ENCODE measurements at places on chromosomes 5 and 9. TPM values are rescaled to one million over a fixed set of nuclear protein-coding genes. Genes with fewer than 3 reads are reported as not detected.

Gene IRX1
- not detected for total RNA-seq

Gene EFNA5
- total RNA-seq = not detected

Gene SLC1A1
- not detected for total RNA-seq

Gene FBP2
- not detected for total RNA-seq

Gene CD180
- 0.17 TPM for total RNA-seq

Gene KIF12
- not detected for total RNA-seq

Gene FGFR4
- total RNA-seq = 0.64 TPM

Gene G3BP1
- 212 TPM for total RNA-seq

Gene IFNA13
- not detected for total RNA-seq

Gene SPATA31E1
- total RNA-seq = not detected

Gene SLCO6A1
- total RNA-seq = not detected

Gene SV2C
- 0.10 TPM for total RNA-seq

Gene TEX48
- total RNA-seq = 0.83 TPM

Gene ZMAT2
- total RNA-seq = 52.4 TPM

Gene CTXN3
- total RNA-seq = not detected

Gene RETREG1
- 50.5 TPM for total RNA-seq

Gene S1PR3
- 0.12 TPM for total RNA-seq

Gene LURAP1L
- not detected for total RNA-seq

Gene GRXCR2
- total RNA-seq = not detected

Gene GDNF
- not detected for total RNA-seq

Gene LCN9
- not detected for total RNA-seq

Gene NPDC1
- 35.5 TPM for total RNA-seq

All from activated CD4-positive, alpha-beta T cell treated with anti-CD3 and anti-CD28 coated beads, Interleukin-2, amount 10 ng/mL, durations not matched to agents 7 days and 5 days (primary cell).